HFFc6 (cell line): ENCODE measurements at places on chromosomes 3 and 15. TPM values are rescaled to one million over a fixed set of nuclear protein-coding genes. Genes with fewer than 3 reads are reported as not detected.
A peak's percentile ranks its signal among the peaks of the same experiment; 100 is the strongest.

GRCh38 chr3:65545429-65545828, 493.3 kb downstream of the MAGI1 start:
- H3K36me3 ChIP-seq = peaks cover 5% of the 10 kb centered on the region; the same call in 1 of the 2 replicates
- DNase-seq = peak; percentile 50
- H3K4me3 ChIP-seq = no peak overlapping the region

NEK10 gene
- total RNA-seq = 5.2 to 9.5 TPM (median 9.3 TPM) in 3 replicates

GJD2 gene
- not detected in 3 replicates for total RNA-seq

DNA sequence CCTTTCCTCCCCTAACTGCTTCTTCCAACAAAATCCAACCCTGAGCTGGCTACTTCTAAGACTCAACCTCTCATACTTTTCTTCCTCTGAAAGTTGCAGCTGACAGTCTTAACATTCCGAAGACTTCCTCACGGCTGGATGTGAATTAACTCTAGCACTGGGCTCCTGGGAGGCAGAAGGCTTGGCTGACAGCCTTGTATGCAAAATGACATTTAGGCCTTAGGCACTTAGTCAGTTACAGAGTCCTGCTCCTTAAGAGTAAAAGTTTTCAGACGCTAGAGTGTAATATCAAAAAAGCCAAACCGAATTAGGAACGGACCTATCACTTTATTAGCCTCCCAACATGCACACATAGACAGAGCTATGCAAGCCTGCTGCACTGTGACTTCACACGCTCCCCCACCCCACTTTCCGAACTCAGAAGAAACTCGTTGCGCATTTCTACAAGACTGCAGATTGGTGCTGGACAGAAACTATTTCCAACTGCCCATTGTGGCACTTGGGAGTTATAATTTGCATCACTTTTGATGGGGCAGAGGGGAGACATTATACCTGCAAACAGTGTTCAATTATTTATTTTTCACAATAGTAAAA, 15.5 kb upstream of the ANXA2 start:
- peak overlapping the region; percentile 17; the same call in 1 of the 2 replicates for H3K4me3 ChIP-seq
- DNase-seq = peak; percentile 56
- 0 out of 2 replicates have a peak, but pooled peaks cover 5% of the 10 kb centered on the region for H3K36me3 ChIP-seq
- H3K4me1 ChIP-seq = peaks cover 29% of the 10 kb centered on the region
- peak overlapping the region; percentile 67; the same call in 1 of the 2 replicates for H3K27ac ChIP-seq
- peaks cover 2% of the 10 kb centered on the region; the same call in 1 of the 2 replicates for H3K27me3 ChIP-seq

DNA sequence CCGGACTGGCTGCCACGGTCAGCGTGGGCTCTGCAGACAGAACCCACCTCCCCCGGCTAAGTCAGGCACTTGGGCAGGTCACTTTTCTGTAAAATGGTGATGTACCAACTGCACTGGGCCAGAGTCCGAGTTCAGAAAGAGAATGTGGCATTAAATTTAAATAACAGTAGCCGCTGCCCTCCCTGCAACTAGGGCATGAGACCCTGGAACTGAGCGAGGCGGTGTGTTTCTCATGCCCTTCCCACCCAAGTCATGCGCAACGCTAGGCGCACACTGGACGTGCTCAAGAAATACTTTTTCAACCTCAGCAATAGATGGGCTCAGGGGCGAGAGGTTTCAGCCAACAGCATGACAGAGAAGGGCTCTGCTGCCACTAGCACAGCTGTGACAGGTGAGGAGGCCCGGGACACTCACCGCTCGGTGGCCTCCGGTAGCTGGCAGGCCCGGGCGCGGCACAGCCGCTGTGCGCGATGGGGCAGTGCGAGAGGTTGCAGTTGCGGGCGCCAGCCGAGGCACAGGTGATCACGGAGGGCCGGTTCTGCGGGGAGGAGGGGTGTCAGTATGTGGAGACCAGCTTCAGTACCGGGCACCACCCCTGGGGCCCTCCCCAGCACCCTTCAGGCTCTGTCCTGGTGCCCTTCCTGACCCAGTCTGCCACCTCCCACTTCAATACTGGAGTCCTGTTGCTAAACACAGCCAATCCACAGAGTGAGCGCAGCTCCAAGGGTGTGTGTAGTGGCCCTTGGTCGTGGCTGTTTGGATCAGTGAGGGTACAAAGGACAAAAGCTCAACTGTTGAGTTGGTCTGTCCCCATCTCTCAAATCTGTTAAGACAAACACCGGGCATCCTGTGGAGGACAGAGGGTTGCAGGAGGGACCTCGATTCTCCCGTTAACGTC, 84.5 kb downstream of the VGLL4 start:
- H3K4me3 ChIP-seq = peak overlapping the region; percentile 15; the same call in 1 of the 2 replicates
- H3K27ac ChIP-seq = peak overlapping the region; percentile 87
- DNase-seq = no peak
- H3K4me1 ChIP-seq = peaks cover 51% of the 10 kb centered on the region
- H3K27me3 ChIP-seq = peaks cover 29% of the 10 kb centered on the region
- H3K36me3 ChIP-seq = peaks cover 42% of the 10 kb centered on the region

- no peak overlapping the region for H3K27ac ChIP-seq
- DNase-seq = no peak
- no peaks in the 10 kb centered on the region for H3K27me3 ChIP-seq
- no peaks in the 10 kb centered on the region for H3K36me3 ChIP-seq
- no peak overlapping the region for H3K4me3 ChIP-seq
Observed at GRCh38 chr3:175826759-175827158, 967.6 kb downstream of the NAALADL2 start.

REC114 gene
- not detected in 3 replicates for total RNA-seq

GRCh38 chr15:44695294-44695693, 15.8 kb downstream of the PATL2 start:
- peaks cover 10% of the 10 kb centered on the region for H3K4me1 ChIP-seq
- no peak overlapping the region for H3K4me3 ChIP-seq
- H3K27ac ChIP-seq = no peak overlapping the region
- peaks cover 10% of the 10 kb centered on the region for H3K27me3 ChIP-seq

TRIM69 gene
- 8.7 to 10.2 TPM (median 9.8 TPM) in 3 replicates for total RNA-seq

DNA sequence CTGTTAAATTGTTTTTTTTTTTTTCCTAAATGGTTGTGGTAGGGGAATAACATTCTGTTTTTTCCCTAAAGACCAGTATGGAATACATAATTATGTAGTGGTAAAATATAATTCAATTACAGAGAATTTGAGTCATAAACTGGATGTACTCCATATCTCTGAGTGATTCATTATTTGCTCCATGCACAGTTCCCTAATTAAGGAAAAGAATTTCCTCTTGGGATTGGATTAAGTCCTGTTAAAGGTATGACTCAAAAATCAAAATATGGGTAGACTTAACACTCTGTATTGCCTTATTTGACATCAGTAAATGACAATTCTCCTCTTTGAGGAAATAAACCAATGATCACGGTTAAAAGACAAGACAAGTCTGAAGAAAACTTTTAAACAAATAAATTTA, 78.0 kb upstream of the KCNH8 start:
- H3K36me3 ChIP-seq = no peaks in the 10 kb centered on the region; the same call in 1 of the 2 replicates
- no peak for DNase-seq
- H3K27me3 ChIP-seq = no peaks in the 10 kb centered on the region
- no peak overlapping the region for H3K27ac ChIP-seq
- H3K4me3 ChIP-seq = no peak overlapping the region
- no peaks in the 10 kb centered on the region for H3K4me1 ChIP-seq

LHFPL4 gene
- not detected in 3 replicates for total RNA-seq

DNA sequence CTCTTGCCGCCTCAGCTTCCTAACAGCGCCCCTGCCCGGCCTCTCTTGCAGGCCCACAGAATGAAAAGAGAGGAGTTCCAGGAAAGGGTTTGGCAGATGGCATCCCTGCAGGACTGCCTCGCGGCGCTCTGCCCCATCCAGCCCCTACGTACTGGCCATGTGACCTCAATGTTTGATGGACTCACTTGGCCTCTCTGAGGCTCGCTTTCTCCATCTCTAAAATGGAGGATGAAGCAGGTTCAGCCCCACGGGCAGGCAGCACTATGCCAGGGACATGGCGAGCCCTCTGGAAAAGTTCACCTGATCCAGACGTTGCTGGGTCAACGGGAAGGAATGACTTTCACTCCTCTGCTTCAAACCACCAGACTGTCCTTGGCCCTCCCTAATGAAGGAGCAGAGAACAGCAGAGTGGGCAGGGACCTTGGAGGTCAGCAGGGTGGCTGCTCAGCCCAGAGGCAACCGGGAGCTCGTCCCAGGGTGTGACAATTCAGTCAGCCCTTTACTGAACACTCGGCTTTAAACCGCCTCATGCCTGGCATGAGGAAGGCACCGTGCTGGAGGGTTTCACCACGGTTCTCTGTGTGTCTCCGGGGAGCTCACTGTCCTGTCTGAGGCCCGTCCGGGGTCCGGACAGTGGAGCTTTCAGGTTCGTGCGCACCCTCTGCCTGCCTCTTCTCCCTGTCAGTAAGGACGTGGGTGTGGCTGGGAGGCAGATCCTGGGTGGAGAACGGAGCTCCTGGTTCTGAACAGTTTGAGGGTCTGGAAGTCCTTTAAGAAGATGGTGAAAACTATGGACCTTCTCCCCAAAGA, 101.3 kb downstream of the LINGO1 start:
- no peak for DNase-seq
- peaks cover 15% of the 10 kb centered on the region for H3K4me1 ChIP-seq
- H3K27ac ChIP-seq = no peak overlapping the region
- H3K4me3 ChIP-seq = no peak overlapping the region
- H3K27me3 ChIP-seq = peaks cover 29% of the 10 kb centered on the region
- no peaks in the 10 kb centered on the region for H3K36me3 ChIP-seq

MYLK gene
- total RNA-seq = 365 to 476 TPM (median 365 TPM) in 3 replicates

CTXN2 gene
- not detected in 3 replicates for total RNA-seq

GRCh38 chr15:68085052-68085451, 30.9 kb downstream of the PIAS1 start:
- H3K36me3 ChIP-seq = 0 out of 2 replicates have a peak, but pooled peaks cover 4% of the 10 kb centered on the region
- H3K4me3 ChIP-seq = no peak overlapping the region
- no peaks in the 10 kb centered on the region for H3K27me3 ChIP-seq
- DNase-seq = no peak
- peaks cover 12% of the 10 kb centered on the region; the same call in 1 of the 2 replicates for H3K4me1 ChIP-seq

GPR156 gene
- 0.21 to 0.44 TPM (median 0.24 TPM) in 3 replicates for total RNA-seq

GRCh38 chr3:162845918-162846317, 1349.3 kb downstream of the OTOL1 start:
- no peaks in the 10 kb centered on the region for H3K4me1 ChIP-seq
- no peaks in the 10 kb centered on the region for H3K36me3 ChIP-seq
- DNase-seq = no peak
- no peak overlapping the region for H3K4me3 ChIP-seq
- no peak overlapping the region for H3K27ac ChIP-seq

LARP6 gene
- total RNA-seq = 112 to 126 TPM (median 118 TPM) in 3 replicates

DNA sequence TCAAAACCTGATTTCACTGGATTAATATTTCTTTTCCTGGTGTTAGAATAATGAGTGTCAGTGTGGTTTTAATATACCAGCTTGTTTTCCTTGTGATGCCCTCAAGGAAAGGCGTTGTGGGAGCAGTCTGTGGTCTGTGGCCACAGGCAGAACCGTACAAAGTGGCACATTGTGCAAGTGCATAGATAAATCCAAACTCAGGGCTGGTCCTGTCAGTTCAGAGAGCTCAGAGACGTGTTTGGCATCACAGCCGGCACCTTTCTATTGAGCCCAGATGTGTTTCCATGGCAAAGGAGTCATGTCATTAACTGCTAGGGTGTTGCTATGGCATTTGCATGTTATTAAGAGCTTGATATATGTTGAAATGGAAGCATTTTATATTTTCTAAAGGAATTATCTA, 289.9 kb upstream of the RASGRP1 start:
- DNase-seq = no peak
- peaks cover 1% of the 10 kb centered on the region; the same call in 1 of the 2 replicates for H3K27me3 ChIP-seq
- no peak overlapping the region for H3K27ac ChIP-seq
- peaks cover 5% of the 10 kb centered on the region; the same call in 1 of the 2 replicates for H3K36me3 ChIP-seq
- H3K4me3 ChIP-seq = no peak overlapping the region

- DNase-seq = no peak
- H3K27ac ChIP-seq = no peak overlapping the region
- H3K4me3 ChIP-seq = no peak overlapping the region
- H3K4me1 ChIP-seq = no peaks in the 10 kb centered on the region
- peaks cover 27% of the 10 kb centered on the region for H3K27me3 ChIP-seq
Observed at GRCh38 chr3:195595785-195596531, 12.2 kb upstream of the APOD start.

DNA sequence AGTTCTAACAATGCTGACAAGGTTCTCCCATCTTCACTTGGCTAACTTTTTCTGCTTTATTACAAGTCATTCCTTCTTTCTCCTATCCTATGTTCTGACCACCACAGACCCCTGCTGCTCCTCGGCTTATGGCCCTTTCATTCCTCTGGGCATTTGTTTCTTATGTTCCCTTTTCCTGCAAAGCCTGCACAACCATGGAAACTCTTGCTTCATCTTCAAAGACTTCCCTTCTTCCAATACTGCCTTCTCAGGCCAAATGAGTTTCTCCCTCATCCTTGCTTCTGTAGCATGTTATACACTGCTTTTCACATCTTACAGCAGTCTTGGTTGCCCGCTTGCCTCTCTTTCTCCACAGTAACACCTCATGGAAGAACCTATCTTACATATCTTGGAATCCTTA, 17.9 kb upstream of the ATOSA start:
- H3K27ac ChIP-seq = no peak overlapping the region
- H3K4me1 ChIP-seq = peaks cover 6% of the 10 kb centered on the region
- DNase-seq = no peak
- H3K36me3 ChIP-seq = no peaks in the 10 kb centered on the region
- H3K4me3 ChIP-seq = no peak overlapping the region

ZNF445 gene
- 11.9 to 13.8 TPM (median 13.5 TPM) in 3 replicates for total RNA-seq

CD200R1 gene
- total RNA-seq = not detected in 2 replicates

DNA sequence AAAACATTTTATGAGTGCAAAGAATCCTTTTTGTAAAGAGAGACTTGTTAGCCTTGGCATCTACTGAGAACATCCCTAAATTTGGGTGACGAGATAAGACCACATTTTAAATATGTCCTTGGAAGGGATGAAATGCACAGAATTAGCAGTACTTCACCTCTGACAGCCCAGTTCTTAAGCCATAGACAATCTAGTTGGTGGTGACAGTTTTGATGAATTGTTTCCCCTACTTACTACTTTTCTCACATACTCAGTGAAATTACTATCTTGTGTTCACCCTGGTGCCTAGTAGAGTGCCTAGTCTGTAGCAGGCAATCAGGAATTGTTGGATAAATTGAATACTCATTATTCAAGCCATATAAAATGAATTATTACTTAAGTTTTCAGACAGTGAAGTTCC, 3.4 kb downstream of the SCAANT1 start:
- H3K4me1 ChIP-seq = peaks cover 56% of the 10 kb centered on the region
- no peak overlapping the region for H3K27ac ChIP-seq
- DNase-seq = no peak

GRCh38 chr15:99752556-99752955, 19.3 kb upstream of the LYSMD4 start:
- H3K27me3 ChIP-seq = peaks cover 14% of the 10 kb centered on the region; the same call in 1 of the 2 replicates
- no peak overlapping the region for H3K27ac ChIP-seq
- no peak overlapping the region for H3K4me3 ChIP-seq
- no peaks in the 10 kb centered on the region for H3K4me1 ChIP-seq

DNA sequence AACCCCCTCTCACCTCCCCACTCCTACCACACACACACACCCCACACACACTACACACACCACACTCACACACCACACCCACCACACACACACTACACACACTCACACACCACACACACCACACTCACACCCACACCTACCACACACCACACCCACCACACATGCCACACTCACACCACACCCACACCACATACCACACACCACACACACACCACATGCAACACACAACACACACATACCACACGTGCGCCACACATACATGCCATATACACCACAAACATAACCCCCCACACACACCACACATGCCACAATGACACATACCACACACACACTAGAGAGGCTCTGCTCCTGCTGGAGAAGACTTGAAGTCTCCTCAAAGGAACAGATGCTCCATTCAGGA, 5.9 kb upstream of the ITPKA start:
- no peak overlapping the region for H3K27ac ChIP-seq
- H3K4me3 ChIP-seq = no peak overlapping the region
- peaks cover 8% of the 10 kb centered on the region; the same call in 1 of the 2 replicates for H3K27me3 ChIP-seq
- H3K36me3 ChIP-seq = peaks cover 13% of the 10 kb centered on the region
- no peak for DNase-seq
